Lung (tissue), 17 donors: ENCODE measurements at places on chromosomes 11 and 22.
A peak's percentile ranks its signal among the peaks of the same experiment; 100 is the strongest.

DNA sequence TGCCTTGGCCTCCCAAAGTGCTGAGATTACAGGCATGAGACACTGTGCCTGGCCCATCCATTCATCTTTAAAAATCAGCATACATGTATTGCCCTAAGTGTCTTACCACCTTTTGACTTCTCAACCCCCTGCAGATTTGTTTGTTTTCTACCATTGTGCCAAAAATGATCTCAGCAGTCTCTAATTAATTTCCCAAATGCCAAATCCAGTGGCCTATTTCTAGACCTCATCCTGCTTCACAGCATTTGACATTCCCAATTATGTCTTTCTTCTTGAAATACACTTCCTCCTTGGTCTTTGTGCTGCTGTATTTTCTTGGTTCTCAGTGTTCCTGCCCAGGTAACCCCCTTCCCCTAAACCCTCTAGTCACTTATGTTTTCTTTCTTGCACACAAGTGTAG is 46.0 kb upstream of the GRAMD1B start:
- DNase-seq = no peak

DNA sequence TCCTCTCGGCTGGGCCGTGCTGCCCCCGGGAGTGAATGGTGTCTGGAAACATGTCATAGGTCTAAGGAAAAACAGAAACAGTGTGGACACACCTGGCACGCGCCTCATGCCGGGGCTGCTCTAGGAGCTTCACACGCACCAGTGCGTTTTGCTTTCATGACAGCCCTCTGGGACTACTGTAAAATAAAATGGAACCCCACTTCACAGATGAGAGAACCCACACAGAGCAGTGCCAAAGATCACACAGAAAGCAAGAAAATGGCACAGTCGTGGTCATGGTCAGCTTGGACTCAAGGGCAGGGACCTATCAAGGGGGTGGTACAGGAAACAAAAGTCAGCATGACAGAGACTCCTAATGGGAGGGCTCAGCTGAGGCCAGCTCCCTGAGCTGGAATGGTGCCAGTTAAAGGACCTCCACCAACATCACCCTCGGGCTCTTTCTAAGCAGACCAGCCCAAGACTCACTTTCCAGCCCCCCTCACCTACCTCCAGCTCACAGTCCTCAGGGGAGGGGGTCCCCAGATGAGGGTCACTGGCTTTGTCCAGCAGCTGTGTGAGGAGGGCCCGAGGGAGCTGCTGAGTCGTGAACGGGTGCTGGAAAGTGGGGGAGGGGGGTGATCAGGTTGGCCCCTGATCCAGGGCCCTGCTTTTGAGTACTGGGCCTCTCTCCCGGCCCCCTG is 3.3 kb downstream of the MAP4K2 start:
- no peak for DNase-seq

DNA sequence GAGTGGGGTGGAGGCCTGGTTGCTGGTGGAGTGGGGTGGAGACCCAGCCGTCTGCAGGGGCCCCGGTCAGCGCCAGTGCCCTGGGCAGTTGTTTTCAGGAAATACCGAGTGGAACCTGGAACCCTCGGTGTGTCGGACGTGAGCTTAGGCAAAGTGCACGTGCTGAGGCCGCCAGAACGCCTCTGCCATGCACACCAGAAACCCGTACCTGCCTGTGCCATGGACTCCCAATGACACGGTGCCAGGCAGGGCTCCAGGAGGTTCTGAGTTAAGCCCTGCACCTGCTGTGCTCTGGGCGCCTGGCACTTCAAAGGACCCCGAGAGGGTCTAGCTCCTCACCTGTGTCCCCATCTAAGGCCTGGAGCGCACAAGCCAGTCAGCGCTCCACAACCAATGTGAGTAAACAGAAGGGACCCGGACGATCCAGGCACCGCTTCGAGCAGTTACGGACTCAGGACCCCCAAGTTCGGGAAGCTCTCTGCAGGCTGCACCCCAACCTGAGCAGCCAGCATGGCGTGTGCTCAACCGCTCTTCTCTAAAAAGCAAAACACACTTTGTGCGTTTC is 12.3 kb downstream of the TOLLIP start:
- no peak for DNase-seq

- no peak for DNase-seq
Observed at GRCh38 chr11:59271247-59271755, 58.6 kb upstream of the MPEG1 start.

DNA sequence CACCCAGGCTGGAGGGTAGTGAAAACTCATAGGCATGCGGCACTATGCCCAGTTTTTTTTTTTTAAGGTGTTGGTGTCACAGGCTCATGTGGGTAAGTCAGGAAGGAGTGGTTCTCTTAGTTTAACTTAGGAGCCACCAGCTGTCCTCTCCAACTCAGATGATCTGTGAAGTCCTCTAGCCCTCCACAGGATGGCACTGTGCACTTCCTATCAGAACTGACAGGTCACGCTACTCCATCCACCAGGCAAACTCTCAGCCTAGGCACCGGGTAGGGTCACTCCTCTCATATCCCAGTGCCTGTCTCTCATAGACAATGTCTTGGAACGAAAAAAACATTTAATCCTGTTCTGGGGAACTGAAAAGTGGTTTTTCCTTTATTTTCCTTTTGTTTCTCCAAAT is 16.5 kb downstream of the NAP1L4 start:
- no peak for DNase-seq

DNA sequence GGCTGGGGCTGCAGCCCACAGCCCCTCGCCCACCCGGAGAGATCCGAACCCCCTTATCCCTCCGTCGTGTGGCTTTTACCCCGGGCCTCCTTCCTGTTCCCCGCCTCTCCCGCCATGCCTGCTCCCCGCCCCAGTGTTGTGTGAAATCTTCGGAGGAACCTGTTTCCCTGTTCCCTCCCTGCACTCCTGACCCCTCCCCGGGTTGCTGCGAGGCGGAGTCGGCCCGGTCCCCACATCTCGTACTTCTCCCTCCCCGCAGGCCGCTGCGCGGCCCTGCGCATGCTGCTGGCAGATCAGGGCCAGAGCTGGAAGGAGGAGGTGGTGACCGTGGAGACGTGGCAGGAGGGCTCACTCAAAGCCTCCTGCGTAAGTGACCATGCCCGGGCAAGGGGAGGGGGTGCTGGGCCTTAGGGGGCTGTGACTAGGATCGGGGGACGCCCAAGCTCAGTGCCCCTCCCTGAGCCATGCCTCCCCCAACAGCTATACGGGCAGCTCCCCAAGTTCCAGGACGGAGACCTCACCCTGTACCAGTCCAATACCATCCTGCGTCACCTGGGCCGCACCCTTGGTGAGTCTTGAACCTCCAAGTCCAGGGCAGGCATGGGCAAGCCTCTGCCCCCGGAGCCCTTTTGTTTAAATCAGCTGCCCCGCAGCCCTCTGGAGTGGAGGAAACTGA is 731 bp downstream of the GSTP1 start:
- DNase-seq = peak; percentile 74

GRCh38 chr11:61626580-61627380 is 45.9 kb upstream of the SYT7 start:
- DNase-seq = peak; percentile 87
